ENCODE measurements at places on chromosomes 1 and 21.

- DNase-seq, result no peak
Measured at GRCh38 chr1:14415396-14415795, 183.1 kb upstream of the KAZN start.

GRCh38 chr1:170596701-170597100 lies 64.7 kb downstream of the GORAB start:
- no peak for DNase-seq

GRCh38 chr1:173042806-173043205 lies 7.9 kb downstream of the TNFSF18 start:
- DNase-seq, result no peak

- no peak for DNase-seq
Measured at GRCh38 chr1:7680955-7681268, 90.2 kb upstream of the VAMP3 start.

GRCh38 chr21:42145569-42146272 lies 73.2 kb upstream of the ABCG1 start:
- peak; percentile 38 for DNase-seq

- DNase-seq, result no peak
Measured at GRCh38 chr1:172486805-172487454, 43.1 kb upstream of the PIGC start.

DNA sequence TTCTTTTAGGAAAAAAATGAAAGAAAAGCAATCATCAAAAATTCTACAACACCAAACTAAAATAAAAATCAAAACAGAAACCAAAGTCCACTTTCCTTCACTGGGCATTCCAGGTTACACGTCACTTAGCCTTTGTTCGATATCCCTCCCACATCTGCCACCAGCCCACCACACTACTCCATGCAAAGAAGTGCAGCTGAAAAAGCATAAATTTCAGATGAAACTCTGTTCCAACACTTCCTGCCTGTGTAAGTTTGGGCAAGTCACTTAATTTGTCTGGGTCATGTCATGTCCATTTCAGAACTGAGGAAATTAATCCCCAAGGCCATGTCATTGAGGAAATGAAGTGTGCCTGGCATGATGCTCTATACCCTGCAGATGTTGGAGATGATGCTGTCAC lies 354.3 kb upstream of the USP24 start:
- no peak for DNase-seq

DNA sequence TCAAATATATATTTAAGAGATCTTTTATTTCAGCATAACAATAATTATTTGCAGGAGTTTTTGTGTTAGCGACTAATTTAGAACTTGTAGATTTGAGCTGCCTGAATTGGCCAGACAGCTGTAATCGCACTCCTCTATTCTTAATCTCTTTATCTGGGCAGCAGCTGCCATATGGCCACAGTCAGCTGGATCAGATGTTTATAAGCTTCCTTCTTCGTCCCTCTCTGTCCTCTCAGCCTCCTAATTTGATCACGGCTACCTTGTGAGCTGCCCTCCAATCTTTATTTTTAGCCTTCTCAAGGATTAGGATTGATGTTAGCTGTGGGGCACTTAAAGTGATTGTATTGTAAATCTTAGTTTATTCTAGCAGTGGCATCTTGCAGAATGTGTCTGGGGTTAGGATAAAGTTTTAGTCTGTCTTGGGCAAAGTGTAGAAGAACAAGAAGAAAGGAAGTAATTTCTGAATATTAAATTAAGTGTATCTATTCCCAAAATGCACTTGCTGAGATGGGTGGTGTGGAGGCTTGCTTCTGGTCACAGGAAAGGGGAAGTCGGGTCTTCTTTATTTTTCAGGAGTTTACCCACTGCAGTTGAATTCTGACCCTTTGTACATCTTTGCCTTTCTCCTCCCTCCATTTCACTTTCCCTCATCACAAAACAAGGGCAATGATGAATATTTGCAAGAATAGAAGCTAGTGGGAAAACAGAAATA lies 1.1 kb downstream of the ZBTB18 start:
- DNase-seq, result no peak

DNA sequence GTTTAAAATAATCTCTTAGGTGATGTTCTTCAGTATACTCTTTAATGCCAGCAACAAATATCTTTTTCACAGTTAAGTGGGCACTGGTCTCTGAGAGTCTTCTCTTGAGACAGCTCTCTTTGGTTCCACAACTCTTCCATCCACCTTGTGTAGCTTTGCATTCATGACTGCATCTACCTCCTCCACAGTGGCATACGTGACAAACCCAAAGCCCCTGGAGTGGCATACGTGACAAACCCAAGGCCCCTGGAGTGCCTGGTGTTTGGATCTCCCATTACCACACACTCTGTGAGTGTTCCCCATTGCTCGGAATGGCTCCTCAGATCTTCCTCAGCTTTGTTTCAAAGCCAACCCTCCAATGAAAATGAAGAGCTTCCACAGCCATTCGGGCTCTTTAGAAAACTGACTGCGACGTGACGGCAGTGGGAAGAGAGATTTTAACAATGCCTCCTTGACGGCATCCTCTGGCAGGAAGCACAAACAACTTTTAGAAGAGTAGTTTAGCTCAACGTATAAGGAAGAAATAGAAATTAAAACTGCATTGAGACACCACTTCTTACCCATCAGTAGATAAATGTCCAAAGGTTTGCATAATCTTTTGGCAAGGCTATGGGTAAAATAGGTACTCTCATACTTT lies 45.8 kb downstream of the SLC30A7 start:
- no peak for DNase-seq

GRCh38 chr1:181972256-181972655 lies 89.3 kb downstream of the ZNF648 start:
- no peak for DNase-seq

DNA sequence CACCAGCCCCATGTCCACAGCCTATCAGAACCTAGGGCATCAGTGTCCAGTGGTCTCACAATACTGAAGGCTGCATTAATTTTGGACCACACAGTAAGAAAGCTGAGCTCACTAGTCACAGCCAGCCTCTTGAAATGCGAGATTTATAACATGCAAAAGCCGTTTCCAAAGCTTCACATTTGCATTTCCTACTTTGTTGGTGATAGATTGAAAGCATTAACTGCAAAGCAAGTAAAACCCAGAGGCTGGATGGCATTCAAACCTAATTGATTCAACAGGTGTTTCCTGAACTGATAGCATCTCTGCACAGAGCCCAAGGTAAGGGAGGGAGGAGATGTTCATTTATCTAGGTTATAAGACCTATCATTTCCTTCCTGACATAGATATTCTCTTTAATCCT lies 410.1 kb downstream of the OMA1 start:
- no peak for DNase-seq
